Stimulated activated CD8-positive, alpha-beta memory T cell treated with anti-CD3 and anti-CD28 coated beads, Interleukin-7, amount 100 ng/mL, for 1 hour (primary cell): ENCODE measurements at places on chromosomes 16 and 17.

DNA sequence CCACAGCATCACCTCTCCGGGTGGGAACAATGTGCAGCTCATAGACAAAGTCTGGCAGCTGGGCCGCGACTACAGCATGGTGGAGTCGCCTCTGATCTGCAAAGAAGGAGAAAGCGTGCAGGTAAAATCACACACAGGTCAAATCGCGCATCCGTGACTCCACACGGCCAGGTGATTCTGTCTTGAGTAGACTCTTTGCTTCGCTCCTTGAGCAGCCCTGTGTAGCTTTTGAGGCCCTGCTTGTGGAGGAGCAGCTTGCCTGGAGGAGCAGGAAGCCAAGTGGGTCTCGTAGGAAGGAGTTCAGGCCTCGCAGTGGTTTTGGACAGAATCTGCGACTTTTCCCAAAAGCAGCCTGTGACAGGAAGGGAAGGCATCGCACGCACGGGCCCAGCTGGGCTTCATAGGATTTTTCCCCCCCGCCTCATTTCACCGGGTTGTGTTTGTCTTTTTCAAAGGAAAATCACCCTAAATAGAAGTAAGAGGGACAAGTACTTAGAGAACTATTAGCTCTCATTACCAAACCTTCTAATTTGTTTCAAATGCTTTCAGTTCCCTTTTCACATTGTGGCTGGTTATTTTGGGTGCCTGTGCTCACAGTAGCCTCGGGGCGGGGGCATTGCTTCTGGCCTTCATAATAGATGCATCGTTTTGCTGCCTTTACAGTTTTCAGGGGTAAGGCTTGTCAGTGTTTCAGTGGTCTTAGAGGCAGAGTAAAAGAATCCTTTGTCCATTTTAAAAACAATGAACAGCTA is 71.5 kb downstream of the SEC14L1 start:
- DNase-seq, result no peak

- DNase-seq, result no peak
Measured at GRCh38 chr16:2208772-2209171, 1.9 kb downstream of the BRICD5 start.

- DNase-seq, result no peak
Measured at GRCh38 chr16:57502048-57502775, 15.9 kb upstream of the DOK4 start.

GRCh38 chr17:33873201-33873617 is 381.9 kb upstream of the CCL2 start:
- DNase-seq, result no peak

DNA sequence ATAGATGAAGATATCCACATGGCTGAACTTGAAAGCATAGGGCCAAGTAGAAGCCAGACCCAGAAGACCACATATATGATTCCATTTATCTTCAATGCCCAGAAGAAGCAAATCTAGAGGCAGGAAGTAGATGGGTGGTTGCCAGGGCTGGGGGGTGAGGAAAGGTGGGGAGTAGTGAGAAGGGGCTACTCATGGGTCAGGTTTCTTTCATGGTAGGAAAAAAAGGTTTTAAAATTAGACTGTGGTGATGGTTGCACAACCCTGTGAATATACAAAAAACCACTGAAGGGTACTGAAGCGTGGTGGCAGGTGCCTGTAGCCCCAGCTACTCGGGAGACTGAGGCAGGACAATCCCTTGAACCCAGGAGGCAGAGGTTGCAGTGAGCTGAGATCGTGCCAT is 5.4 kb downstream of the CD2BP2 start:
- DNase-seq, result no peak

DNA sequence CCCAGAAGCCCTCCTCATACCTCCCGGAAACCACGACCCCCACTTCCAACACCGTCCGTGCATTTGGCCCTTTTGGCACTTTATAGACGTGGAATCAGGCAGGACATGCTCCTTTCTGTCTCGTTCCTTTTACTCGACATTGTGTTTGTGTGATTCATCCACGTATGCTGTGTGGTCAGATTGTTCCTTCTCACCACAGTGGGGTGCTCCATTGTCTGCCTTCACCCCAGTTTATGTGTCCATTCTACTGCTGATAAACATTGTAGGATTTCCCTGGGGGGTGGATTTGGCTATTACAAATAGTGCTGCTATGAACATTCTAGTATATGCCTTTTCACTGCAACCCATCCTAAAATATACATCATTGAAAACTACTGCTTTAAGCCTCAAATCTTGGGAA is 28.9 kb upstream of the RPH3AL start:
- no peak for DNase-seq

GRCh38 chr16:82470016-82470415 is 156.8 kb upstream of the CDH13 start:
- no peak for DNase-seq
